Inflammatory macrophage (primary cell): ENCODE measurements at places on chromosomes 7 and 10.

DNA sequence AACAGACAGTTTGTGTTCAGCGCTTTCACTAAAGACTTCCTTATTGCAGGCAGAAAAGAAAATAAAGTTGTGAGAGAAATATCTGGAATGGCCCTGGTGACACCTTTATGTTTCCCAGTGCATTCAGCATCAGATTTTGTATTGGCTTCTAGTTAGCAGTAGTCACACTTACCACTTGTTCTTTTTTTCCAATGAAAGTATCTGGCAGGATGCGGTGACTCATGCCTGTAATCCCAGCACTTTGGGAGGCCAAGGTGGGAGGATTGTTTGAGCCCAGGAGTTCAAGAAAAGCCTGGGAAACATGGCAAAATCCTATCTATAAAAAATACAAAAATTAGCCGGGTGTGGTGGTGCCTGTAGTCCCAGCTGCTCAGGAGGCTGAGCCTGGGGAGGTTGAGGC lies 649.6 kb downstream of the LRMDA start:
- no peak for DNase-seq

DNA sequence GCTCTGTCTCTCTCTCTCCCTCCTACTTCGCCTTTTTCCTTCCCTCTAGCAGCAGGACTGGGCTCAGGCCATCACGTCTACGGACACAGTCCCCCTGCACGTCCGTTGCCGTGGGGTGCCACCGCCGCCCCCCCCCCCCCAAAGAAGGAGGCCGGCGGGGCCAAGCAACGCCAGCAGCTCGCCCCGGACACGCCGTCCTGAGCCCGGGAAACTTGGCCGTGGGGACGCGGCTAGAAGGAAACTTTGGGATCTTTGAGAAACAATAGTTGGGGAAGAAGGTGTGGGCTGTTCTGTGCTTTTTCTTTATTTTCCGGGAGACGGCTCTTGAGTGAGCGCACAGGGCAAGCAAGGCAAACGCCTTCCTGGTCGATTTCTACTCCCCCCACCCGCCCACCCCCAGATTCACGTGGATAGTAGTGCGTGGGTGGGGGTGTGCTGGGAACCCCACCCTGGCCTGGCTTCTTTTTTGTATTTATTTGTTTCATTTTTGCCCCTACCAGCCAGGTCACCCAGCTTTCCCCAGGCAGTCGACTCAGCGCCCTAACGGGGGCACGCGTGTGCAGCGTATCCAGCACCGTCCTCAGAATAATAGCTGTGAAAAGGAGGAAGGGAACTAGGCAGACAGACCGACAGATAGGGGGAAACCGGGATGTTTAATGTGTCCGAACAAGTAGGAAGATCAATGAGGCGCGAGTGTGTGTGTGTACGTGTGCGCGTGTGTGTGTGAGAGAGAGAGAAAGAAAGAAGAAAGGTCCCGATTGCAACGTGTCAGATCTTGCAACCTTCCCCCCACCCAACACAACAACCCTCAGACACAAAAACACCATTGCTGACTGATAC lies 1.4 kb downstream of the MXI1 start:
- peak; percentile 42 for DNase-seq

DNA sequence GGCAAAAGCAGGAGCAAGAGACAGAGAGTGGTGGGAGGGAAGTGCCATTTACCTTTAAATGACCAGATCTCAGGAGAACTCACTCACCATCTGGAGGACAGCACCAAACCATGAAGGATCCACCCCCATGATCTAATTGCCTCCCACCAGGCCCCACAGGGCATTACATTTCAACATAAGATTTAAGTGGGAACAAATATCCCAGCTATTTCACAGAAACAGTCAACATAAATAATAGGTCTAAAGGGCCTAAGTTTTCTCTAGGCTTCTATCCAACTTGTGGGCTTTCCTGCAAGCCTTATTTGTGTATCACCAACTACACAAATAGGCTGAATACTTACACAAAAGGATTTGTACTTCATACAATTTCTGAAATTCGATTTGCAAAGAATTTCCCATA lies 196.8 kb upstream of the POT1 start:
- no peak for DNase-seq

DNA sequence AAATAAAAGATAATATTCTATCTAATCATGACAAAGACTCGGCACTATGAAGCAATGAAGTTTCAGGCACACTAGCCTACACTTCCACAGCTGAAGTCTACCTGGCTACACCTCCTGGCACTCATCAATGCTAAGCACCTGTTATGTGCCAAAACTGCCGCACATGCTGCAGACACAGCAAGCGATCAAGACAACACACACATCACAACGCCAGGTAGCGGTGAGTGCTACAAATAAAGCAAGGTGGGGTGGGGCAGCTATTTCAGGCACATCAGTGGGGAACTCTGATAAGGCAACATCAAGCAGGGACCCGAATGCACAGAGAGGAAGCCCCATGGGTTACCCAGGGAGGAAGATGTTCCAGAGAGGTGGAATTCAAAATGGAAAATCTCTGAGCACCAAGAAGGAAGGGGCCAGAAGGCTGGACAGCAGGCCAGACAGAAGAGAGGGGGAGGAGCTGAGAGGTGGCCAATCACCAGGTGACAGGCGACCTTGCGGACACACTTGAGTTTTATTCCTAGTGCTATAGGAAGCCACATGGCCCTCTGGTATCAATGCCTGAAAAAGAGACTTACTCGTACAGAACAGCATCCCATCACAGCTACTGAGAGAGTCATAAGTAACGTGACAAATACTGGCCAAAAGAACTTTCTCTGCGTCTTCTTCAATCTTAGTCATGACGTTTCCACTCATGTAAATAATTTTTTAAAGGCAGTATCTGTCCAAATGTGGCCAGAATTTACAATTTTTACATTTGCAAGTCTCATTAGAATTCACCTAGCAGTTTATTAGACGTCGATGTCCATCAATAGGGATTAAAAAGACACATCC lies 8.0 kb downstream of the PSAP start:
- no peak for DNase-seq

- DNase-seq = no peak
These were observed 5.6 kb downstream of the INTS1 start for GRCh38 chr7:1498370-1499305.

GRCh38 chr10:128172756-128173155 lies 46.5 kb upstream of the MKI67 start:
- no peak for DNase-seq

- DNase-seq = peak; percentile 23
These were observed 55.1 kb downstream of the PDZD8 start for GRCh38 chr10:117320050-117320665.

DNA sequence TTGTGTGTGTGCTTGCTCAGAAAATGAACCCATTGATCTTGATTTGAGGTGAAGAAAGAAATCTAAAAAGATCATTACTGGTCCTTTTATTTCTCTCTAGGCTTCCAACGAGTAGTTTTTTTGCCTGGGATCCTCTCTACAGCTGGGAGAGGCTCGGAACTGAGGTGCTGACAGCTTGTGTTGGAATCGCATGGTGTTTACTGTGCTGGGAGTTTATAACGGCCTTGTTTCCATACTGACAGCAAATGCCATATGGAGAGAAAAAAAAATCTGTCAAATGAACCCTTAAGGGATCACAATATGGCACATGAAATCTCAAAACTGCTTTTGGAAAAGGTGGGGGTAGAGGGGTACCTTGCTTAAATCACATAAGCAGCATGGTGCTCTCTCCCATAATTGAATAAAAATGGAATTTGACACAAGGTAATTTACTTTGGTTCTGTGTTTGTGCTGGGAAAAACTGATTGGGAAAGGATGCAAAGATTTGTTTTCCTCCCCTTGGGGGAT lies 165.0 kb downstream of the RGS10 start:
- DNase-seq = no peak
